ENCODE measurements at places on chromosomes 2 and 18.

DNA sequence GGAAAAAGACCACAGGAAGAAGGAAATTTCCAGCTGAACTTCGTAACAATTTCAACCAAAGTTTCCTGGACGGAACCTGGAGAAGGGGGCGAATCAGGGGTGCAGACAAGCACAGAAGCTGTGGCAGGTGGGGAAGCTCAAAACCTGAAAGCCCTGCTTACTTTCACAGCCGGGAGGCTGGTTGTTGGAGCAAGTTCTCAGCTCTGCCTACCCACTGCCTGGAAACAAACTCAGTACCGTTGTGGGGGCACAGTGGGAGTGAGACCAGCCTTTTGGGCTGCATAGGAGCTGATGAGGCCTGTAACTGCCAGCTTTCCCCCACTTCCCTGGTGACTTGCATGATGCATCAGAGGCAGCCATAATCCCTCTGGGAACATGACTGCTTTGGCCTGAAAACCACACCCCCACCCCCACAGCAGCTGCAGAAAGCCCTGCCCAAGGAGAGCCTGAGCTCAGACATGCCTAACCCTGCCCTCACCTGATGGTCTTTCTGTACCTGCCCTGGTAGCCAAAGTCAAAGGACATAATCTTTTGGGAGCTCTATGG, 207.0 kb upstream of the VWC2L start:
- DNase-seq = no peak

DNA sequence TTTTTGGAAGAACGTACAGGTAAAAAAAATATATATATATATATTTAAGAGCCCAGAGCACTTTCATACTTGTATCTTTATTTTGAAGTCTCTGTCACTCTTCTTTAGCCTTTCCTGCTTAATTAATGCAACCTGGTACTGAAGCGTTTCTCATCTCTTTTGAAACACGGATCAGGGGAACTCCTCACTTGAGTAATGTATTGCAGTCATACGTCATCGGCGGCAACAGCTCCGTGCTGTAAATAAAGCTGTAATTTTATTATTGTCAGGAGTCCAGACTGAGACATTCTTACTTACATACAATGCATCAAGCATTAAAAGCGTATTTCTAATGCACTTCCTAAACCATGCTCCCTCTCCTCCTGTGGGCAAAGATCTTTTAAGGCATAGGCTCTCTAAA, 514.7 kb downstream of the SOX11 start:
- no peak for DNase-seq

- DNase-seq = no peak
Measured at GRCh38 chr18:27780061-27780745, 396.7 kb downstream of the CDH2 start.

DNA sequence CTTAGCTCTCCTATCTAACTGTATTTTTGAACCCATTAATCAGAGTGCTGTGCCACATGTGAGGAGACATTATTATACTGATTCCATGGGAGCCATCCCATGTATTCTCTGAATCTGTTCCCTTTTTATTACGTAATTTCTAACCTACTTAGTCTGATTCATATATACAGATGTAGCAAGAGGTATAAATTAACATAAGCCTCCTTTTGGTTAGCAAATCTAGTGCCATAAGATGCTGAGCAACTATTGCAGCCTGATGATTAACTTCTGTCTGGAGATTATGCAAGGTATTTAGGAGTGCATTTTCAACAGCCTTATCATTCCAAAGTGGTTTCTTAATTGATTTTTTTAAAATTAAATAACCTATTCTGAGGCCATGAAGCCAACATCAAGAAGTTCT, 114.1 kb upstream of the MSH2 start:
- no peak for DNase-seq

DNA sequence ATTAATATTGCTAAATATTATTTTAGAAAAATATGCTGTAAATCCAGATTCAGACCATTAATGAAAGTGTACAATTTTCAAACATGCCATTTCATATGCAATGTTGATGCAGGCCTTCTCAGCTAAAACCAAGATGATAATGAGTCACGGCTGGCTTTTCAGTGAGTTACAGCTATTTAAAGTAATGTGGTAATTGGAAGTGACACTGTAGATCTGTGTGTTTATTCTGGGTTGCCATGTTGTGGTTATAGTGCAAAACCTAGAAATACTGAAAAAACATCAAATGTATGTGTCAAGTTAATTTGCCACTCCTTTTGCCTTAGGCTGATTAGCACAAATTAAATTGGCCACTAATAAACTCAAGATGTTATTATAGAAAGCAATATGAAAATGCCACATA, 506.6 kb downstream of the ERBB4 start:
- DNase-seq = no peak

DNA sequence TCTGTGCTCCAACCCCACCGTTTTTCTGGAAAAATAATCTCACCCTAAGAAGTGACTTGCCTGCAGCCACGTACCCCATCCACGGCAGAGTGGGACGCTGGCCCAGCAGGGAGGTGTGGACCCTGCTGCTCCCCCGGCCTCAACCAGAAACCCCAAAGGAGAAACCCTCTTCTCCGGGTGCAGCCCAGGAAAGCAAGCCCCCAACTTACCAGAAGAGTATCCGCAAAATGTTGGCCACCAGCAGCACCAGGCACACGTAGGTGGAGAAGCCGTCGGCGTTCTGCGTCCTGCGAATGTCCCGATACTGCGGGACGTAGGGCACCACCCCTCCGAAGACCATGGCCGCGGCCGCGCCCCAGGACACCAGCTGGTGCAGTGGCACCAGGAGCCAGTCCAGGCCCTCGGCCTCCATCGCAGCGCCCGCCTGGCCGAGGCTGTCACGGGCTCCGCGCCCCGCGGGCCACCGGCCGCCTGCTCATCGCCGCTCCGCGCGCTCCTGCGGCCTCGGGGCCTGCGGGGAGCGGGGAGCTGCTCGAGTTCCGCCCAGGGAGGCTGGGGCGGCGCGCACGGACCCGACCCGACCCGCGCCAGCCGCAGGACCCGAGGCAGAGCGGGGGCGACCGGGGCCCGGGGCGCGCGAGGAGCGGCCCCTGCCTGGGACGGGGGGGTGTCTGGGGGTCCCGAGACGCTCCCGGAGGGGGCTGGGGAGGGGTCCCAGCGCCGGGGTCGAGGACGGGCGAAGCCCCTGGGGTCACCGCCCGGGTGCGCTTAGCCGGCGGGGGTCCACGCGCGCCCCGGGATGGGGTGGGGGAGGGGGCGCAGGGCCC, 725 bp downstream of the SLC66A2 start:
- DNase-seq = no peak

GRCh38 chr2:227462462-227462951, 9.4 kb upstream of the AGFG1 start:
- no peak for DNase-seq

DNA sequence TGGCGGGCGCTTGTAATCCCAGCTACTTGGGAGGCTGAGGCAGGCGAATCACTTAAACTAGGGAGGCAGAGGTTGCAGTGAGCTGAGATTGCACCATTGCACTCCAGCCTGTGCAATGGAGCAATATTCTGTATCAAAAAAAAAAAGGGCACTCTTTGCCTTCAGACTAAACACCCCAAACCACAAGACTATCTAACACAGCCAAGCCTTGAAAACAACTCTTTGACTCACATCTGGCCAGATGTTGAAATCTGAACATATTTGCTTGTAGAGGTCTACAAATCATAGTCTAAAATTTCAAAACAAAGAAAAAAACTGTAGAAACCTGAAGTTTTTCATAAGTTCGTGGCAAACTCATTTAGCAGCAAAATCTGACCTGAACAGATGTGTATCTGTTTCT, 94.9 kb downstream of the FAM161A start:
- DNase-seq = no peak

DNA sequence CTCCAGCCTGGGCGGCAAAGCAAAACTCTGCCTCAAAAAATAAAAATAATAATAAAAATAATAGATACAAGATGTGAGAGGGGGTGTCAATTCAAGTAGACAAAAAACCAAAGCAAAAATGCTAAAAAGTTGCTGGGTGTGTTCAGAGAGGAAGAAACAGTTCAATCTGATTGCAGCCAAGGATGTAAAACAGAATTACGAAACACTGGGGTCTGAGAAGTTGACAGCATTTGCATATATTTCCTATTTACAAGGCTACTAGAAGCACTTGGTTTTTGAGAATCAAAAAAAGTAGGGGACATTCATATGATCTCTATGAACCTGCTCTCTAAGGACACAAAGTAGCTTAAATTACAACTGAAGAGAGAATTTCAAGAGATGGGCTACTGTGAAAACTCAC, 7.6 kb downstream of the TRIP12 start:
- DNase-seq = no peak

- DNase-seq = no peak
Measured at GRCh38 chr2:24832073-24832461, 38.8 kb downstream of the CENPO start.

DNA sequence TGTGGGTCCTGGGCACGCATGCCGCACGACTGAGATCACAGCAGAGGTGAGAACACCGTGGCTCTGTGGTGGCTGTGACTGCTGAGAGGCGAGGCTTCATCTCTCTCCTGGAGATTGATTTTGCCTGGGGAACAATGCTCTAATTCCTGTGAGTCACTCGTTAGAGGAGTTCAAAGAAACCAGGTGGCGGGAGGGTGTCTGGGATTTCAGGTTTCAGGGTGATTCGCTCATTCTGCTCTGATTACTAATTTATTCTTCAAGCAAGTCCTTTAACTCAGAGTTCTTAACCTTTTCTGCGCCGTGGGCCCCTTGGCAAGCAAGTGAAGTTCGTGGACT, 56.3 kb downstream of the GLI2 start:
- no peak for DNase-seq

DNA sequence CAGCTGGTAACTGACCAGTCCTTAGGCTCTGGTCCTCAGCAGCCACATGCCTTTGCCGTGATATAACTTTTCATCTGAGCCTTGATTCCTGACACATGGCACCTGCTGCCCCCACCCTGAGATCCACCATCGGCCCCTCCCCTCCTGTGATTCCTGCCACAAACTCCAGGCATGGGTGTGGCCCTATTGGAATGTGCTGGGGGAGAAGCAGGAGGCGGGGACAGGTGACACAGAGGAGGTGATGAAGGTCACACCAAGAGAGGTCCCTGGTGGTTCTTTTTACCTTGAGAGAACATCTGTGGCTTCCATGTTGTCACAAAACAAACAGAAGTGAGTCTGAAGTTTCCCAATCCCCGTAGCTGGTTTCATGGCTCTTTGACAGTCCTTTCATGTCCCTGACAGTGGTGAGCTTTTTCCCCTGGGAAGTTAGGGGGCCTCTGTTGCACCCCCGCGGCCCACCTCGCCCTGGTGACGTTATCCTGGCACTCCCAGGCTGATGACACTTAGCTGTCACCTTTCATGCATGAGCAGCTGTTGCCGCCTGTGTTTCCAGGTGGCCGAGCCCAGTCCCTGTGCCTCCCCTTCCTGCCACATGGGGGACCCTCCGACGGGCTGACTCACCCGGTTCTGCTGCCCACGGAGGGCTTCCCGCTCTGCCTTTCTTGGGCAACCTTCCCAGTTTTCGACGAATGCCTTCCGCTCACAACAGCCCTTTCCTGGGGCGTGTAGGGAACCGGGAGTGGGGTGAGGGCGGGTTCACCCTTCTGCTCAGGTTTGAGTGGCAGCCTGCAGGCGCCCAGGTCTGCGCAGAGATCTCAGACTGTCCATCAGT, 66.3 kb upstream of the GLI2 start:
- no peak for DNase-seq

- no peak for DNase-seq
Measured at GRCh38 chr2:239600001-239600593, 199.3 kb upstream of the HDAC4 start.

- DNase-seq = no peak
Measured at GRCh38 chr18:11089931-11090715, 59.2 kb downstream of the PIEZO2 start.

- no peak for DNase-seq
Measured at GRCh38 chr2:67322353-67323001, 74.7 kb upstream of the ETAA1 start.

GRCh38 chr2:62687636-62688035, 17.9 kb upstream of the EHBP1 start:
- no peak for DNase-seq
